AG04450 (cell line): ENCODE measurements at places on chromosomes 11 and 22.

- no peak for DNase-seq
These were observed 47.2 kb downstream of the MN1 start for GRCh38 chr22:27754247-27754887.

- peak; percentile 26 for DNase-seq
These were observed 94.2 kb downstream of the ABTB2 start for GRCh38 chr11:34263441-34264091.

DNA sequence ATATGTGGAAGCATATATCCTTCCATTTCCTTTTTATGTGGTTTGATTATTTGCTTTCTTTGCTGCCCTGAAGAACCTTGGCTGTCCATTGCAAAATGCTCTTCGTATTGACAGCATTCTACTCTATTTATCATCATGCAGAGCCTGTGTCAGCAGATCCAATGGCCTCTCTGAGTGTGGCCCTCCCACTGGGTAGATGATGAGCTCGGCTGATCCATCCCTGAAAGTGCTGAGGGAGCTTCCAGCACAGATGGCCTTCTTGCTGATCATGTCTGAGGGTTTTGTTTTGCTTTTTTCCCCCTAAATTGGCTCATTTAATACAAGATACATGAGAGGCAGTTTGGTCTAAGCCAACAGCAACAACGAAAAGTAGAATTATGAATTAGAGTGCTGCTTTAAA is 181.0 kb downstream of the GRIA4 start:
- DNase-seq, result no peak

DNA sequence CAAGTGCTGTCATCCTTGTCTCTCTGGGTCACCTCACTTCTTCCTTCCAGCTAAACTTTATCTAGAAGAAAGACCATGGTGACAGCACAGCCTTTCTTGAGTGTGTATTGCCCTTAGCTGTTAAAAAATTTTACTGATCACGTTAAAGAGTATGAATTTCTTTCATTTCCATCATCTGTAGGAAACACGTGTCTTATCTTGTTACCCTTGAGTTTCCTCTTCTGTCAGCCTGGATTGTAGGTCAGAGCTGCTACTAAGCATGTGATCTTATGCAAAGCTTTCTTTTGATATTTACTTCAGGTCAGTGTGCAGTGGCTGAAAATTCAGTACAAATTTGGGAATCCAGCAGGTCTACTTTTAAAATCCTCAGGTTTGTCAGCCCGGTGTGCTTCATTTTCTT is 512.2 kb upstream of the ARHGAP42 start:
- no peak for DNase-seq

DNA sequence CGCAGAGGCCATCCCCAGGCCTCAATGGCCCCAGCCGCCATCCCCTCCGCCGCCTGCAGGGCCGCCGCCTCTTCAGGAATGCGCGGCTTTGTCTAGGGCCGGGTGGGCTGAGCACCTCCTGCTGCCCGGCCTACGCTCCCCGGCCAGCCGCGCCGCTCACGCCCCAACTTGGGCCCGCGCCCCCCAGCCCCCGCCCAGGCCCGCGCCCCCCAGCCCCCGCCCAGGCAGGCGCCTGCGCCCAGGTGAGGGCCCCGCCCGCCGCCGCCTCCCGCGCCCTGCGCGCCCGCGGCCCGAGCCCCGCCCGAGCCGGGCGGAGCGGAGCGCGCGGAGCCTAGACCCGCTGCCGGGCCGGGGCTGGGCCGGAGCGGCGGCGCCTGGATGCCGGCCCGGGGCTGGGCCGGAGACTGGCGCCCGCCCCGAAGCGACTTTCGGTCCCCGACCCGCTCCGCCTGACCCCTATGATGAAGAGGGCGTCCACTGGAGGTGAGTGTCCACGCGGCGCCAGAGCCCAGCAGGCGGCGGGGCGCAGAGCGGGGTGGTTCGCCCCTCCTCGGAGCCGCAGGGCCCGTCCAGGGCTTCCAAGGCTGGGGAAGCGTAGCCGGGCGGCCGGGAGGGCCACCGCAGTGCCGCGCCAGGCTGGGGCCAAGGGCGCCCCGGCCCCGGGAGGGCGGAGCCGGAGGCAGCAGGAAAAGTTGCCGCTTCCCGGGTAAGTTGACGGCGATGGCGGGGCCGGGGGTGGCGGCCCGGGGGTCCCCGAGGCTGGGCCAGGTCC is 34.3 kb upstream of the PRODH start:
- DNase-seq, result no peak

GRCh38 chr11:67268081-67268961 is 2.0 kb downstream of the GRK2 start:
- DNase-seq, result no peak

DNA sequence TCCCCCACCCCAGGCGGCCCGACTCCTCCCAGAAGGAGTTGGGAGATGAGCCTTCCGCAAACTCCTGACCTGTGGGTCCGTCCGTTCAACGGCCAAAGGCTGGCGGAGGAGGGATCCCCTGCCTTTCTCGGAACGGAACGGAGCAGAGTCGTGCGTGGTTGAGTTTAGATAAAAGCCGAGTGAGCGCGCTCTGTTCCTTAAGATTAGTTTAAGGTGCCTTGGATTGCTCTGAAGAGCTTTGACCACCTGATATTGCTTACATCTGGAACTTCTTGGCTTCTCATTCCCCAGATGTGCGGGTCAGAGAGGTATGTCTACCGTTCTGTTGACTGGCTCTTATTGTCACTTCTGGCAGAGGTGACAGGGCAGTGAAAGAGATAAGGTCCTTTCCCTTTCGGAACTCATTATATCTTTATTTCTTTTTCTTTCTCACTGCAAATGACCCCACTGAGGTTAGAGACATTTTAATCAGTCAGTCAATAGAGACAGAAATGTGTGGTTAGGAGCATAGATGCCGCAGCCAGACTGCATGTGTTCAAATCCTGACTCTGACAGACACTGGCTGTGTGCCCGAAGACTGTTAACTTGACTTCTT is at the start of gene TRIM6:
Gene TRIM6, plus strand, starts transcription at position 31 of the 595 bp plus-strand sequence. Its CDS starts 261 bp downstream, at position 292.
- no peak for DNase-seq

- DNase-seq, result no peak
These were observed 6.0 kb upstream of the LMO1 start for GRCh38 chr11:8269636-8270035.

DNA sequence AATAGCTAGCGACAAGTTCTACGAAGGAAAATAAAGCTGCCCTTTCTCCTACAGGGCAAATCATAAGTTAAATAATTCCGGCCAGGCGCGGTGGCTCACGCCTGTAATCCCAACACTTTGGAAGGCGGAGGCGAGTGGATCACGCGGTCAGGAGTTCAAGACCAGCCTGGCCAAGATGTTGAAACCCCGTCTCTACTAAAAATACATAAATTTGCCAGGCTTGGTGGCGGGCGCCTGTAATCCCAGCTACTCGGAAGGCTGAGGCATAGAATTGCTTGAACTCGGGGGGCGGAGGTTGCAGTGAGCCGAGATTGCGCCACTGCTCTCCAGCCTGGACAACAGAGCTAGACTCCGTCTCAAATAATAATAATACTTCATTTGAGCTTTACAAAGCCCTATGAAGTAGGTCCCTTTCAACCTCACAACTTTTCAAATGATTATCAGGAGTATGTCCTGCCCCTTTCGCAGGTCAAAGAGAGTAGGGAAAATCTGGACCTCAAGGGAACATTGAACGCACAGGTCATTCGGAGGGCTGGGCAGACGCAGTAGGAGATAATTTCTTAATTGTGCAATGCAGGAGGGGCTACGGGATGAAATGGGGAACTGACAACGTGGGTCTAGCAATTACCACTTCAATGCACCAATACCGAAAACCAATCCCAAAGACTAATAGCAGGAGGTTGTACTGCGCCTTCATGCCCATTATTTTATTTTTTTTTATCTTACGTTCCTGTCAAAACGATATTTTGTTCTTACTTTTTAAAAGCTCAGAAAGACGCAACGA is 590 bp downstream of the COMMD9 start:
- no peak for DNase-seq

DNA sequence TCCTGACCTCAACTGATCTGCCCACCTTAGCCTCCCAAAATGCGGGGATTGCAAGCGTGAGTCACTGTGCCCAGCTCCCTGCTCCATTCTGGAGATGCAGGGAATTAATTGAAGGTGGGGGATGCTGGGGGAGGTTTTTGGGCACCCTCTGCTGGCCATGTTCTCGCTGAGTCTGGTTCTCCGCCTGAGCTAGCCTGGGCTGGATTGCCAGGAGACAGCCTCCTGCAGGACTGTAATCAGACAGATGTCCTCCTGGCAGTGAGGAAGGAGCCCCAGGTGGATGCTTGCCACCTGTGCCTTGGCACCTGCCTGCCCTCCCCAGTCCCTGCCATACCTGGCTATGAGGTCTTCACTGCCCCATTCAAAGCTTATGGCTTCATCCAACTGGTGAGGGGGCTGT is 5.4 kb downstream of the MTFP1 start:
- no peak for DNase-seq

- DNase-seq, result no peak
These were observed 13.5 kb downstream of the IL18BP start for GRCh38 chr11:72012091-72012630.

GRCh38 chr22:32801537-32802236 is at the start of gene TIMP3:
TSS of gene TIMP3 (plus strand) at chr22:32801705. CDS start at chr22:32802002, 297 bp downstream.
- peak; percentile 73 for DNase-seq

- DNase-seq, result peak; percentile 26
These were observed 60.2 kb downstream of the CDKN1C start for GRCh38 chr11:2825261-2825888.

DNA sequence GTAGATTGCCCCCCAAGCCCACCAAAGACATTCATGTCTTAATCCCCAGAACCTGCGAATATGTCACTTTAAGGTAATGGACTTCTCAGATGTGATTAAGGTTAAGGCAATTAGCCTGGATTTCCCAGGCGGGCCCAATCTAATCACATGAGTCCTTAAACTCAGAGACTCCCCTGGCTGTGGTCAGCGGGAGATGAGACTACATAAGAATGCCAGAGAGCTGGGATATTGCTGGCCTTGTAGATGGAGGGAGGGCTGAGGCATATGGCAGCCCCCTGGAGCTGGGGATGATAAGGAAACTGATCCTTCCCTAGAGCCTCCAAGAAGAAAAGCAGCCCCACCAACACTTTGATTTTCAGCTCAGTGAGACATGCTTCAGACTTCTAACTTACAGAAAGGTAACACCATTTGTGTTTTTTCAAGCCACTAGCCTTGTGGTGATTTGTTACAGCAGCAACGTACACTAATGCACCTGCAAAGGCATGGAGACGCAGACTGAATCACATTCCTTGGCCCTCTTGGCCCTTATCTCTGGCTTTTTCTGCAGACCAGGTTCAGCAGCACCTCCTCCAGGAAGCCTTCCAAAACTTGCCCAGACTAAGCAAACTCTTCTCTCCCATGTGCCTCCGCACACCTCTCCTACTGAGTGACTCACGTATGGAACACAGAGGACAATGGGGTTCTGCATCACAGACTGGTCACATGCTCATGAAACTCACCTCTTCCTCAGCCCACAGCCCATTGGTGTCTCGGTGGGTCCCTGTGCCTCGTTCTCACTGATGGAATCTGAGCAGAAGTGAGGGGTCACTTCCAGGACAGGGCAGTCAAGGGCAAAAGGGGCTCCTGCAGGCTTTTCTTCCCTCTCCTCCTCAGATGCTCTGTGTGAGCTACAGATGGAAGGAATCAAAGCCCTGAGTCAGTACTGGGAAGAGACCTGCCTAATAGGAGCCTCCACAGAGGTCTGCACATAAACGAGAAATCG is 86.3 kb upstream of the HMGXB4 start:
- DNase-seq, result no peak

- DNase-seq, result no peak
These were observed 304.3 kb upstream of the NCAM1 start for GRCh38 chr11:112656772-112657428.

DNA sequence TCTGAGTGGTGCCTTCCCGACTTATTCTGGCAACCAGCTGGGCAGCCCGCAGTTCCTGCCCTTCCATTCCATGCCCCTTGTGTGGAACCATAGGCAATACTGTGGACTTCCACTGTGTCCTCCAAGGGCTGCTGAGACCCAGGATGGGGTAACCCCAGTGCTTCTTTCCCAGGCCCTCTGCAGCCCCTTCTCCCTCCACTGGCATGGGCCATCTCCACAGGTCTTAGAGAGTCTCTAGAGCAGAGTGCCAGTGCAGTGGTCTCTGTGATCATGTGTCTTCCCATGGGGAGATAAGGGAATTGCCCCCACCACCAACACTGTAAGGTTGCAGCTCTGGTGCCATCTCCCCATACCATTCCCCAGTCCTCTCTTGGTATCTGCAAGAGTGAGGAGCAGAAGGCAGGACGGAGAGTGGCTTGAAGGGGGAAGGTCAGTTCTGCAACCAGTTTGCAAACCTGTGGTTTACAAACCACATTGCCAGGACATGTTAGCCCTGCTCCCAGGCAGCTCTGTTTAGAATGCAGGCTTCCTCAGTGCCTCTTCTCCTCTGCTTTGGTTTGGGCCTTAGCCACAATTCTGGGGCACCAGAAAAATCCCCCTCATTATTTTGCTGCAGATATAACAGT is 20.9 kb upstream of the DRD2 start:
- no peak for DNase-seq

DNA sequence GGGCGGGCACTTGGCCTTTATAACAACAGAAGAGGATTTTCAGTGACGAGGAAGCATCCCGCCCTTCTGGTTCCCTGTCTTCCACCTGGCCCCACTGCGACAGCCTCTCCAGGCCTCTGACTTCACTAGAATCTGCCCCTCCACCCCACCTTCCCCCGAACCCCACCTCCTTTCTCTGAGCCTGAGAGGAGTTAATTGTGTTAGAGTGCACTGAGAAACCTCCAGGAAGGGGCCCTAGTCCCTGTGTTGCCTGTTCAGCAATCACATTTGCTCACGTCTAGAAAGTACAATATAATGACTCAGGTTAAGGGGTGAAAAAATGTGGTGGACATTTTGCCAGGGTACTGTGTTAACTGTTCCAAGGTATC is 38.8 kb downstream of the PTPRJ start:
- DNase-seq, result no peak

GRCh38 chr22:46854125-46854870 is 91.8 kb downstream of the TBC1D22A start:
- DNase-seq, result no peak

DNA sequence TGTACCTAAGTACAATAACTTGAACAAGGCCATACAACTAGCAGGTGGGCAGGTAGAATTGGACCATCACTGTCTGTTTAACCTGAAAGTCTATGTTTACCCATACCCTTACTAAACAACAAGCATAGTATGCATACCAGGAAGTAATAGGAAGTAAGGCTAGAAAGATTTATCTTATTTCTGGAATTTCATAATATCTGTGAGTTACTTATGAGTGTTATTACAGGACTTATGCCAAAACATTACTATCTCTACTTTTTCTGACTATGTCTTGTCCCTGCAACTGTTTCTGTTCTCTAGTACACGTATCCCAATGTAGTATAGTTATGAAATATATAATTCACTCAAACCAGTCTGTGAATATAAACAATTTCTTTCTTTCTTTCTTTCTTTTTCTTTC is 1400.8 kb upstream of the TENM4 start:
- no peak for DNase-seq

- DNase-seq, result peak; percentile 98
These were observed 555.3 kb downstream of the MIAT start for GRCh38 chr22:27212617-27213177.
